ENCODE measurements at places on chromosomes 1 and 21.

DNA sequence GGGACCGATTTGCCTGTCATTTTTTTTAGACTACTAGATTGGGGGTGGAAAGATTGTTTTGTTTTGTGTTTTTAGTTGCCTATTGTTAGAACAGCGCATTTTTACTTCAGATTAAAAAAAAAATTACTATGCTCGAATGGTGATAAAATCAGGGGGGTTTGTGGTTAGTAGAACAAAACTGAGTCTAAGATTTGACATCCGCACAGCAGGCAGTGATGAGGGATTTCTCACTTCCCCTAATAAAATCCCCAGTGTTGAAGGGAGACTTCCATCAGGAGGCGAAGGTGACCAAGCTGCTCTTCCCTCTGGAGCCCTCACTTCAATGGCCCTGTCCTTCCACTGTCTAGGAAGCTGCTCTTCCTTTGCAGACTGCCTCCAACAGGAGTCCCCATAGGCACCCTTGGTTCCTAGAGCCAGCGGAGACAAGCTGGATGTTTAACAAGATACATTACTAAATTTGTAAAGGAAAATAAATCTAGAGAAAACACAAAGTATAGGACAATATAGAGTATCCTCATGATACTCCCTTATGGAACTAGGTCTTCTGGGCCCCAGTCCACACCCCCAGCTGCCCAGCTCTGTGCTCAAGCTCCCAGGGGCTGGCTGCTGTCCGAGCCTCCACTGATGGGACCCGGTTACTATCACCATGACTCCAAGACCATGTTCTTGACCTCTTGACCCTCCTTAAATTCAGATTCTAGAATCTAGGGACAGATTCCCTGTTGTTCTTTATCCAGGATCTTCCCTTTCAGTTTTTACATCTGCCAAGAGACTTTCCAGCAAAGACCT, 31.0 kb downstream of the TENT5C start:
- no peak for DNase-seq

GRCh38 chr1:160745551-160745950, 6.5 kb downstream of the SLAMF7 start:
- no peak for DNase-seq

DNA sequence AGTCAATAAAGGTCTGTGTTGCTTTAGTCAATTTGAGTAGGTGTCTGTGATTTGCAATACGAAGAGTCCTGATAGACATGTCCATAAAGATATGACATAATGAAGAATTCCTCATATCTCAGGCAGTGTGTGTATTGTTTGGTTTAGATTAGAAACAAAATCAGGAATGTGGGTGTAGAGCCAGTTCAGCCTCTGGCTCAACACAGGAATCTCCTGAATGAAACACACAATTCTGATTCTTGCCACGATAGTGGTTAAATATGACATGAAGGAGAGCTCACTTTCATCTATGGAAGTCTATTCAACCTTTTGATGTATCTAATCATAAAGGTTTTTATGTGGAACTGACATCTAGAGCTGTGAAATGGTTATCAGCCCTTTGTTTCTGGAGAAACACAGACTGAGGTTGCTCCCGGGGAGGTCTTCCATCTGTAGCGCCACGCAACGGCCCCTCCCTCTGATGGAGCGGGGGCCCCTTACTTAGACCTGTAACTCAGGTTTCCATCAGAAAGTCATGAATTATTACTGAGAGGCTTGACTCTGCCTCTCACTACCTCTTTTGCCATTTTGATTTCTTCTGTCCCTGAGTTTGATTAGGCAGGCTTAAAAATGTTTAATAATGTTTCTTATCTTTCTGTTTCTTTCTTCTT, 19.5 kb downstream of the TSPAN2 start:
- no peak for DNase-seq

DNA sequence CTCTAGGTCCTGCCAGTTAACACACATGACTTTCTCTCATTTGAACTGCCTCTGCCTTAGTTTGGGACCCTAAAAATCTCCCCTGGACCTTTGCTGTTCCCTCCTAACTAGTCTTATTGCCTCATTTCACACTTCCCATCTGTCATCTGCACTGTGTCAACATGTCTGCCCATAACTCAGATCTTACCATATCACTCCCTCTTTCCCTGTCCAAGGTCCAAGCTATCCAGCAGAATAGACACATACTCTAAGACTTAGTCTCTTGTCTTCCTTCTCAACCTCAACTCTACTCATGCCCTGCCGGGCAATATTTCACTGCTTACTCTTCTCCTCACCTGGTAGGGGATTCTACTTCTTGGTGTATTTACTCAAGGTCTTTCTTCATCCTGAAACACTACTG, 79.5 kb upstream of the DAB1 start:
- DNase-seq: no peak

GRCh38 chr1:72283022-72283306, 625 bp upstream of the NEGR1 start:
- no peak for DNase-seq

- no peak for DNase-seq
These were observed 12.6 kb downstream of the TRIM46 start for GRCh38 chr1:155186067-155186793.

DNA sequence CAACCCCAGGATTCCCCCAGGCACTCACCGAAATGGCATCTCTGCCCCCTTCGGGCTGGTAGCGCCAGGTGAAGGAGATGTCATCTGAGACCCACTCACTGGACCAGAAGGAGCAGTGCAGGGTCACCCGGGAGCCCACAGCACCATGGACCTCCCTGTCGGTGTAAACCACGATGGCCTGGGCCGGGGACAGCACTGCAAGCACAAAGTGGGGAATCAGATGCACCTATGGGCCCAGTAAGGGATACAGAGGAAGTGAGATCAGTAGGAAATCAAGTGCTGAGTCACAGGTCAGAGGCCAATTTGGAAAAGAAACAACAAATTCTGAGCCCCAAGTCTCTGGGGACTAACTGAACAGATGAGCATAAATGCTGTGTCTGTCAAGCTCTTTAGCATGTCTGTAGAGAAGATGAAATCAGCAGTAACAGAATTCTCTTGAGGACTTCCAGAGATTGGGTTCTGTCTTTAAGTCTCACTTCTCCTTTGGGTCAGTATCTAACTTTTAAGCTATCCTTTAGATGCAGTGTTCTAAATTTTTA, 2.5 kb downstream of the MPZ start:
- DNase-seq: no peak

DNA sequence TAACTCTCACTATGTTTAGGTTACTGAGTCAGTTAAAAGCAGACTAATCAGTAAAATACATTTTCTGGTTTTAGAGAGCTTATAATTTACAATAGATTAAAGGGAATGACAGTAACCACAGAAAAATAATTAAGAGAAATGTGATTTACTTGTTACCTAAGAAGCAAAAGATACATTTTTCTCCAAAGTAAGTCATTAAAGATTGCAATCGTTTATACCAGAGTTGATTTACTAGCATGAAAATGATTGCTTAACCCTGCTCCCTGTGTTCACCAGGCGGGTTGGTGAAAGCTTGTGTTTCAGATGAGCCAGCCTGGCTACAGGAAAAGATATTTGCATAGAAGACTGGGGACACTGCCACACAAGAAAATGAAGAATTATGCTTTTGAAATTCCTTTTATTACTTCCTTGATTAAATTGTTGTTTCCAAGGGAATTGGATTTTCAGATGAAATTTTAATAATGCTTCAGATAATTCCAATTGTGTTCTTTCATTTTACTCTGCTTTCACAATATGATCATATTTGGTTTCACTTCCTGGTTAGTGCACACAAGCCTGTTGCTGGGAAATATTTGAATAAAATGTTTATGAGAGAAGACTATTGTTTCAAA, 27.9 kb downstream of the LRRC8B start:
- DNase-seq: no peak

DNA sequence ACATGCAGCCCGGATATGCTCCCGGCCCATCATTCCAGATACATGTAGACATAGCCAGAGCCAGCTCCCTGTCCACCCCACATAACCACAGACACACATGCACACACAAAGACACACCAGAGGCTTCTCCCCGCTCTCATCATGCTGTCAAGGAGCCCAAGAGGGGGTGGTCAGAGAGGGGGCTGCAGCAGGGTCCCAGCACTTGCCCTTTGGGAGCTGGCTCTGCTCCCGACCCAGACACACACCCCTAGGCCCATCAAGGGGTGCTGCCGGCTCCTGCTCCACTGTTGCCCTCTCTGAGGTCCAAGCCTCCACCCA, 2.6 kb downstream of the PTAFR start:
- DNase-seq: no peak

DNA sequence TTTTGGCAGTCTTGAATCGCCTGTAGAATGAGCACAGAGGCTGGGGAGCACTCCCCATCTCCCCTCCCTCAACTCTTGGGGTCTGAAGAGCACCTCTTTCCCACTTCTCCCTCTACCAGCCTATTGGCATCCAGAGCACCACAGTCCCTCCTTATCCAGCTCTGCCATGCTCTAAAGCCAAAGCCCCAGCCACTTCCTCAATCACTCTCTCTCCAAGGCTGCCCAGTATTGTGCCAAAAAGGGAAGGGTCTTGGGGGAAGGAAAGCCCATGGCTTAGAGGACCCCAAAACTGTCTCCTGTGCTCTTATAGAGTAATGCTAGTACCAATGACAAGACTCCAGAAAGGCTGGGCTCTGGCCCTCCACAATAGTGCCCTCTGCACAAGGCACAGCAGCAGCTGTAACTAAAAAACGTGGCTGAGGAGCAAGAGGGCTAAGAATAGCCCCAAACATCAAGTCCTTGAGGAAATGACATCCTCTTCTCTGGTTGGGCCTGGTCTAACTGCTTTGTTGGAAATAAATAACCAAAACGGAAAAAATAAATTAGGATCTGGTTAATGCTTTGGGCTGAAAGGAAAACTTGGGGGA, 28.4 kb downstream of the SLC27A3 start:
- no peak for DNase-seq

DNA sequence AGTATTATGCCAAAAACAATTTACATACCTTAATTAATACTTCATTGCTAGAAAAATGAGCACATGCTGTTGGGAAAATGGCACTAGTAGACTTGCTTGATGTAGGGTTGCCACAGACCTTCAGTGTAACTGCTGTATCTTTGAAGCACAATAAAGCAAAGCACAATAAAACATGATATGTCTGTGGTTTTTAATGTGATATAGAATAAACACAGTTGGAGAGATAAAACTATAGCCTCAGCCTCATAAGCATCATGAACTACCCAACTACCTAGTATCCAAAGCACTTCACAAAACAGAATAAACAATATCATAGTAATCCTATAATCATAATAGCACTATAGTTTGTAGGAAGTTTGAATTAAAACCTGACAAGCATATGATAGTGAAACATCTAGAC, 143.5 kb downstream of the SYT14 start:
- DNase-seq: no peak

DNA sequence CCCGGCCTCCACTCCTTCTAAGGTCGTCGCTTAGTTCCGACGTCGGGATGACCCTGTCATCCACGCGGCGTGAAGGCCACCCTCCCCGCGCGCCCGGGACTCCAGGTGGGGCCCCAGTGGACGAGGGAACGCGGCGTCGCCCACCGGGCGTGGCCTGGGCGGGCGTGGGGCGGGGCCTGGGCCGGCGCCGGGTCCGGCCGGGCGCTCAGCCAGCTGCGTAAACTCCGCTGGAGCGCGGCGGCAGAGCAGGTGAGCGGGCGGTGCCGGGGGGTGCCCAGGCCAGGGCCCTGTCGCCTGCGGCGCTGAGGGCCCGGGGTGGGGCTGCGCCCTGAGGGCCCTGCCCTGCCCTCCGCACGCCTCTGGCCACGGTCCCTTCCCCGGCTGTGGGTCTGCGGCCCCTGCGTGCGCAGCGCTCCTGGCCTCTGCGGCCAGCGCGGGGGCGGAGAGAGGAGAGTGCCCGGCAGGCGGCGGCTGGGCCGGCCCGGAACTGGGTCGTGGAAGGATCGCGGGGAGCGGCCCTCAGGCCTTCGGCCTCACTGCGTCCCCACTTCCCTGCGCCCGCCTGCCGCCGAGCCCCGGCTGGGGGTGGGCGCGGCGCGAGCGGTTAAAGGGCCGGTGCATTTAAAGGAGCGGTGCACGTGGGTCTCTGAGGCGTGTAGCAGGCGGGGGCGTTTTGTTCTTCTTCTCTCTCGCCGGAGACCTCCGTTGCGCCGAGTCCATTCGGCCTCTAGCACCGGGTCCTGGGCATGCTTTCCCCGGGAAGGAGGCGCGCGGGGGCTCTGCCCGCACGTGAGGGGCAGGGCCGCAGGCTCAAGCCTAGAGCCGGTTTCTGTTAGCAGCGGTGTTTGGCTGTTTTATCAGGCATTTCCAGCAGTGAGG, at the start of gene PSEN2:
Gene PSEN2 (plus strand): TSS at position 216 of the 879 bp plus-strand sequence. CDS start 11,292 bp downstream, outside the sequence.
- peak; percentile 74 for DNase-seq

DNA sequence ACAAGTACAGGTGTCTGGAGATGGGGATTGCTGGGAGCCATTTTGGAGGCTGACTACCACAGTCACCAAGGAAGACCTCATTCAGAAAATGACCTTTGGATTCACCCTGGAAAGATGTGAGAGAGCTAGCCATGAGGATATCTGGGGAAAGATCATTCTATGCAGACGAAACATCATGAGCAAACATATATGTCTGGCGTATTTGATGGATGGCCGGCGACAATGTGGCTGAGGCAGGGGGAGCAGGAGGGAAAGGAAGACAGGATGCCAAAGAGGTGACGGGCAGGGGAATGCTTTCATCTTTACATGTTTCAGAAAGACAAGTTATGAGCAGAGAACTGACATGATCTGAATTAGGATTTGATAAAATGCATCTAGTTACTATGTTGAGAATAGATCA, 61.5 kb upstream of the SOX13 start:
- DNase-seq: no peak

GRCh38 chr1:180489976-180490375, 12.4 kb downstream of the ACBD6 start:
- DNase-seq: no peak

DNA sequence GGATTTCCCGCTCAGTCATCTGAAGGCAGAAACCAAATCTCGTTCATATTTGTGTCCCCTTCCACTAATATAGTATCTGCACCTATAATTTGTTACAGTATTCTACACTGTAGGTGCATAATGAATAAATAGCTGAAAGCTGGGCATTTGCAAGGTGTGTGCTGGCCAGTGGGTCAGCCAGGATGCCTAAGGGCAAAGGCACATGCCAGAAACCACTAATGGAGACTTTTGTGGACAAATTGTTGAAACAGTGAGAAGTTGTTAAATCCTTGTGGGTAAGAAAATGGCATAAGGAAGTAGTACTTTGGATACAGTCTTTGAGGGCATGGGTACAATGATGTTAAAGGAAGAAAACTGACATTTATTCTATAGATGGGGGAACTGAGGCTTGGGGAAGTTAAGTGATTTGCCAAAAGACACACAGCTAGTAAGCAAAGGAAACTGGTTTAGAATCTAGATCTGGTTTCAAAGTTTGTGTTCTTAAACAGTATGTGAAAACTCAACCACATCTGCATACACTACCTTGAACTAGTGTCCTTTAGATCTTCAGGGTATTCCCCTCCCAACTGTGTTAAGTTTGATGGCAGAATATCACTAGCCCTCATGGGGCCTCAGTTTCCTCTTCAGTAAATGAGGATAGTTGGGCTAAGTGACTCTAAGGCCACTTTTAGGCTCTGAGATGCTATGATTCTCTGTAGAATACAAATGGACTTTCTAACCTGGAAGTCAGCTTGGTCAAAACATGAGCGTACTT, 26.5 kb upstream of the LRRC8C start:
- no peak for DNase-seq

GRCh38 chr1:185534801-185535200, 199.4 kb upstream of the HMCN1 start:
- no peak for DNase-seq

Data from stimulated activated CD4-positive, alpha-beta T cell treated with anti-CD3 and anti-CD28 coated beads, Interleukin-15, amount 100 ng/mL, for 24 hours (primary cell).